Frontal cortex (tissue), 4 donors: ENCODE measurements at places on chromosomes 1 and 21.

- no peak for DNase-seq
Measured at GRCh38 chr1:244801246-244801645, 34.2 kb upstream of the COX20 start.

GRCh38 chr1:227892489-227893299, 55.0 kb downstream of the WNT9A start:
- DNase-seq = no peak

GRCh38 chr1:106924360-106924759, 132.1 kb upstream of the PRMT6 start:
- no peak for DNase-seq

DNA sequence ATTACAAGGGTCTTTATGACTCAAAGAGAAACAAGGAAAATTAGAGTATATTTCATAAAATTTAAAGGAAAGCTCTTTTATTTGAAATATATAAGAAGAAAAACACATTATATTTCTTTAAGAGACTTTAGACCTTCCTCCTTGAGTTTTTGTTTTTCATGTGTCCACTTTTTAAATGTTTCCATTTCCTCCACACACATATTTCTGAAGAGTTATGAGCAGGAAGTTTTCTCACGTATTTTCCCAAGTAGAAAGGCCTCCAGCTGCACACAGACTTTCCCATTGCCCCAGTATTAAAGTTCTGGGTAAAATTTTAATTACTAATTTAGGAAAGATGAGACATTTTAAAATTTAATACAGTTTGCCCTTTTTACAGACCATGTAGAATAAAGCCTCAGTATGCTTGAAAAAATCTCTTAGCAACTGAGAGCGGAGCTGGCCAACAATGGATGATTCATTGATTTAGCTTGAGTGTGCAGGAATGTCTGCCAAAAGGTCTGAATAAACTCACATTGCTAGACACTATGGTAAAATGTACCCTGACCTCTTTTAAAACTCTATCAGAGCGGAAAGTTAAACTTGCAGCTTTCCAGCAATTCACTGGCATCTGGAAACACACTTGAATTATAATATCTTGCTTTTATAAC, 57.9 kb downstream of the DDAH1 start:
- peak; percentile 6 for DNase-seq

DNA sequence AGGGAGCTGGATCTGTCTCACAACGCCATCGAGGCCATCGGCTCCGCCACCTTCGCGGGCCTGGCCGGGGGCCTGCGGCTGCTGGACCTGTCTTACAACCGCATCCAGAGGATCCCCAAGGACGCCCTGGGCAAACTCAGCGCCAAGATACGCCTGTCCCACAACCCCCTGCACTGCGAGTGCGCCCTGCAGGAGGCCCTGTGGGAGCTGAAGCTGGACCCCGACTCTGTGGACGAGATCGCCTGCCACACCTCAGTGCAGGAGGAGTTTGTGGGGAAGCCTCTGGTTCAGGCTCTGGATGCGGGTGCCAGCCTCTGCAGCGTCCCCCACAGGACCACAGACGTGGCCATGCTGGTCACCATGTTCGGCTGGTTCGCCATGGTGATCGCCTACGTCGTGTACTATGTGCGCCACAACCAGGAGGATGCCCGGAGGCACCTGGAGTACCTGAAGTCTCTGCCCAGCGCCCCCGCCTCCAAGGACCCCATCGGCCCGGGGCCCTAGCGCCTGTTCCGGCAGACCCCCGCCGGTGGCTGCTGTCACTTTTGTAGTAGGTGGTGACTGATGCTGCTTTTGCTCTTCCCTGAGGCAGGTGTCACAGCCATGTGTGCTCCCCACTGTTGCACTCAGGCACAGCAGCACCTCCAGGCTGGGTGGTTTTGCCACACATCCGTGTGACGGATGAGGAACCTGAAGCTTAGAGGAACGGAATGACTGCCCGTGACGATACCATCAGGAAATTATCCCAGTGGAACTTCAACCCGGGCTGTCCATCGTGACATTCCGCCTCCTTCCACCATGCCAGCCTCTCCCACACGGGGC, 1.8 kb downstream of the LRRC3 start:
- no peak for DNase-seq

DNA sequence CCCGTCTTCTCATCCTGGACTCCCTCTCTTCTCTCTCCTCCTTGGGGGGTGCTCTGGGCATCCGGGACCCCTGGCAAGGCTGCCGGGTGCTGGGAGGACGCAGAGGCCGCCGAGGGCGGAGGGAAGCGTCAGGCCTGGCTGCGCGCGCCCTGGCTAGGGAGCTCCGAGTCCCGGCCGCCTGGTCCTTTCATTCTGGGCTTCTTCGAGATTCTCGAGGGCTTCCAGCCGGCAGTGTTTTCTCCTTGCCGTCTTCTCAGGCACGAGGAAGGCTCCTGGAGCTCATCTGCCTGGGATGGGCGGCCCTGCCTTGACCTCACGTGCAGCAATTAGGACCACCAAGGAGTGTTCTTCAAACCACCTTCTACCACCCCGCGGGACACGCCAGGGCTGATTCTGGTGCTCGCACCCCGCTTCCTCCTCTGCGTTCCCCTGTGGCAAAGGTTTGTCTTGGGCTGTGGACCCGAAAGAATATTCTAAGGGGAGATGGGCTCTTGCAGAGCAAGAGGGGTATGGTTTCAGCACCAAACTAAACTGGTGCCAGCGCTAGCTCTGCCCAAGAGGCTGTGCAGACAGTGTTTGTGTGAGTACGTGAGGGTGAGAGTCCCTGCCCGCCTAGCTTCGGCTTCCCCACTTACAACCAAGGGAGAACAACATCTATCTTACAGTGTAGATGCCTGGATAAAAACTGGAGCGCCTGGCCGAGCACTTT, 36.5 kb downstream of the PIK3CD start:
- no peak for DNase-seq

DNA sequence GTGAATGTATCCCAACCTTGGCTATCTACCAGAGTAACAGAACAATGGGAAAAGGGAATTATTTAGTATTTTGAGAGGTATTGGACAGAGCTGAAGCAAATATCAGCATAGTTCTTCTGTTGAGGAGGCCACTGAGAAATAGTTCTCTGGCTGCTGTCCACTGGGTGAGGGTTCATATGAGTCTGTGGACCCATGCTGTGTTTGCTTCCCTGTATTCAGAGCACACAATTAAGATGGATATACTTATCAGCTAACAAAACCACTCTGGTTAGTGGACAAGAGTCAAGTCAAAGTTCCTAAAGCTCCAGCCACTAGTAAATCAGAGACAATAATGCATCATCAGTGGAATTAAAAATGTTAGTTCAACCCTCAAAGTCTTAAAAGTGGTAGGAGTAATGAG, 66.1 kb downstream of the RGS18 start:
- DNase-seq = no peak

DNA sequence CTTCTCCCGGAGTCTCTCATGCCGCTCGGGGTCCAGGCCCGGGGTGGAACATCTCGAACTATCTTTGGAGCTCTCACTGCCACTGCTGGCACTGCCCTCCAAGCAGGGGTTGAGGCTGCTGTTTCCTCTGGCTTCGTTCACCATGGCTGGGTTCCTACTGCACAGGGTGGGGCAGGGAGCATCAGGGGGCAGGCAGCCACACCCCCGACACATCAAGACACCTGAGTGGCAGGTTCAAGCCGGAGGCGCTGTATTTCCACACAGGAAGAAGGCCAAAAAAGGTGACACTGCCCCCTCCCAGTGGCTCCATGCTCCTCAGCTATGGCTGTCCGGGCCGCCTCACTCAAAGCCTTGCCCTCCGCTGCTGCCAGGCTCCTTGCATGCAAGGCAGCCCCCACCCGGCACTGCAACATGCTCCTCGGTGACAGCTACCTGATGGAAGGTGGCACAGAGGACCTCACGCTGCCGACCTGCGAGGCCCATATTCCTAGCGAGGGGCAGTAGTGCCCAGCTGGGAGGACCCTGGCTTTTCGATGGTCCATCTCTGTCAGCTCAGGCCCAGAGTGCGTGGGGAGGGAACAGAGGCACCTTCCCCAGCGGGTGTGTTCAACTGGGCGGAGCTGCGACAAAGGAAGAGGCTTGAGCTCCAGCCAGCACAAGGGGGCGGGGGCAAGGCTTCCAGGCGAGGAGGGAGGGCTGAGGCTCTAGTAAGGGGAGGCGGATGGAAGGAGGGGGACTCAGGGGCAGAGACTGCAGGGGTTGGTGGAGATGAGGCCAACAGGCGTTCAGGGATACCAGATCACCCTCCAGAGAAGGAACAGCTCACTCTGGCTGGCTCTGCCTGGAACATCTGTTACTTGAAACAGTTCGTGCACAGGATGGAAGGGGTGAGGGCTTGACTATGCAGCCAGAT, 2.5 kb downstream of the MTHFR start:
- peak; percentile 66 for DNase-seq

- DNase-seq = no peak
Measured at GRCh38 chr1:23103001-23103889, 65.4 kb downstream of the LUZP1 start.

GRCh38 chr1:168387781-168388760, 107.4 kb downstream of the TBX19 start:
- DNase-seq = no peak

- DNase-seq = no peak
Measured at GRCh38 chr1:44220001-44220751, 6.9 kb downstream of the DMAP1 start.

- no peak for DNase-seq
Measured at GRCh38 chr21:35057428-35057827, 8.3 kb upstream of the RUNX1 start.

DNA sequence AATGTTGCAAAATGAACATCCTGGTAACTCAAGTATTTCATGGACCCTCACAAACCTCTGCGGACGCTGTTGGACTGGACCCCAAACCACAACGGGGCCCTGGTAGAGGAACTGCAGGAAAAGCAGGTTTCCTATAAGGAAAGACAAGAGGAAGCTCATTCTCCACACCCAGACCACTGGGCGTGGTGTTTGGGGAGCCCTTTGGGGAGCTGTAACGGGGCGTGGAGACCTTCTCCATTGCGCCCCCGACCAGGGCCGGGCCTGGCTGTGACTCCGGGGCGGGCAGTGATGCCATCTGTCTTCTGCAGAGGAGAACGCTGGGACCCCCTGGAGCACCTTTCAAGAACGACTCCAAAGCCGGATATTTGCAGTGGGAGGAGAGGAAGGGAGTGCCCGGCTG, 30.0 kb upstream of the AGPAT3 start:
- no peak for DNase-seq

- no peak for DNase-seq
Measured at GRCh38 chr1:229908689-229909088, 158.3 kb upstream of the GALNT2 start.

DNA sequence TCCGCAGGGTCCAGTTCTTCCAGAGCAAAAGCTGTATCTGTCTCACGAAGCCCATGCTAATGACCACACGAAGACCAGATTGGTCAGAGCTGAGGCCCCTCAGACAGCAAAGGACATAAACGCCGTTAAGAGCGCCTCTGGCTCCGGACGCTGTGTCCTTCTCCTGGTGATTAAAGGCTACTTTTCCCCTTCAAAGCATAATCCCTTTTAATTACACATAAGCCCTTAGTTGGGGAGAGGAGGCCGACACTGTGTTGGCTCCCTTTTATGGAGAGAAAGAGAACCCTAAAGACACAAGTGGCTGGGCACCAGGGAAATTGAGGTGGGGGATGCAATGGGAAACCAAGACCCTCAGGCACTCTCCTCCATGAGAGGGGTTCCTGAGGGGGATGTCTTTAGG, at the start of gene ABCA4:
Gene ABCA4 (minus strand): TSS at position 158 of the 400 bp plus-strand sequence. CDS start 103 bp downstream, at position 55.
- no peak for DNase-seq

DNA sequence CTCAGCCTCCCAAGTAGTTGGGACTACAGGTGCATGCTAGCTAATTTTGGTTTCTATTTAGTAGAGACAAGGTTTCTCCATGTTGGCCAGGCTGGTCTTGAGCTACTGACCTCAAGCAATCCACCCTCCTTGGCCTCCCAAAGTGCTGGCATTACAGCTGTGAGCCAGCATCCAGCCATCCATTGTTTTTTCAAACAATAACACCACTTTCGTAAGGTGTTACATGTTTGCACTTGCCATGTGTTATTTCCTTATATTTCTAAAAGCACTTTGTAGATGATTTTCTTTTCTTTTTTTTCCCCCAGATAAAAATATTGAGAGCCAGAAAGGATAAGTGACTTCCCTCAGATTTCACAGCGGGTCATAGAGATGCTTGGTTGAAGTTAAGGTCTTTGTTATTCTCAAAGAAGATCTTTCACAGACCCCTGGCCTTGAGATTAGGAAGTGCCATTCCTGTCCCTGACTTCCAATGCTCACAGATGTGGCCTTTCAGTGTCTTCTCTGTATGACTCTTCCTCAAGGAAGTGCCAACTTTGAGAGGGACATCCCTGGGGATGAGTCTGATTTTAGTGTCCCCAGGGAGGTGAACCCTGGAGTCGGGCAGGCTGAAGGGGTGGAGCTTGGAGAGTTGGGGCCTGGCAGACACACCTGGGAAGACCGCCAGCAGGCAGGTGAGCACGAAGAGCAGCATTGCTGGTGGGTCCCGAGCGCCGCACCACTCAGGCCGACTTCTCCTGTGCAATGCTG, 6.3 kb downstream of the PIGR start:
- no peak for DNase-seq

- DNase-seq = no peak
Measured at GRCh38 chr1:17849216-17849615, 94.1 kb downstream of the ACTL8 start.

DNA sequence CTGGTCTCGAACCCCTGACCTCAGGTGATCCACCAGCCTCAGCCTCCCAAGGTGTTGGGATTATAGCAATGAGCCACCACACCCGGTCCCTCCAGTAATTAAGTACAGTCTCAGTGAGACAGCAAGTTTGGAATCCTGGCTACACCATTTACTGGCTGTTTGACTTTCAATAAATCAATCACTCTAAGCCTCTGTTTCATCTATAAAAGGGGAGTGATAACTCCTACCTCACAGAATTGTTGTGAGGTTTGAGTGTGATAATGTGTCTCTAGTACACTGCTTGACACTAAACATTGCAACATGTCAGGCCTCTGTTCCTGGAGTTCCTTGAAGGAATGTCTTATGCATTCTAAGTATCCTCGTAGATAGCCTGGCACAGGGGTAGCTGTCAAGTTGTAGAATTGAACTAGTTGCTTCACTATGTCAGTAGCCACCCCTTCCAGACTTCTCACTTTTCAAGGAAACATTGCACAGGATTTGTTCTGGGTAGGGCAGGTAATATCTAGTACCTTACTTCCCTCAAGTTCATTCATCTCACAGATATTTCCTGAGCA, 12.4 kb downstream of the ENTREP3 start:
- DNase-seq = no peak

DNA sequence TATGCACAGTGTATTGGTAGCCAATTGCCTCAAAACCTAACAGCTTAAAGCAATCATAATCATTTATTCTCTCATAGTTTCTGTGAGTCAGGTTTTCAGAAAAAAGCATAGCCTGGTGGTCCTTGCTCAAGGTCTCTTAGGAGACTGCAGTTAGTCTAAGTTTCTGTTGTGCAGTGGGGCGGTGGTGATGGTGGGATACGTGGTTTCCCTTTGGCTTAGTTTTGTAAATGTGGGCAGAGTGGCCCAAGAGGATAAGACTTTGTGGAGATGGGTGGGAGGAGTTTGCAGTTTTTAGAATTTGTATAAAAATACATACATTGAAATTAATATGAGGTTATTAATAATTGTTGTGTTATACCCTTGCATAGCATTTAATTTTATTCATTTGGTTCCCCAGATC, 68.6 kb downstream of the NOS1AP start:
- no peak for DNase-seq
